ENCODE measurements at places on chromosomes 6 and 20.

- no peak overlapping the region for H3K4me3 ChIP-seq
- H3K36me3 ChIP-seq = no peaks in the 10 kb centered on the region
- H3K27me3 ChIP-seq = no peaks in the 10 kb centered on the region
- no peaks in the 10 kb centered on the region for H3K4me1 ChIP-seq
Observed at GRCh38 chr20:13430346-13431002, 208.3 kb downstream of the TASP1 start.

DNA sequence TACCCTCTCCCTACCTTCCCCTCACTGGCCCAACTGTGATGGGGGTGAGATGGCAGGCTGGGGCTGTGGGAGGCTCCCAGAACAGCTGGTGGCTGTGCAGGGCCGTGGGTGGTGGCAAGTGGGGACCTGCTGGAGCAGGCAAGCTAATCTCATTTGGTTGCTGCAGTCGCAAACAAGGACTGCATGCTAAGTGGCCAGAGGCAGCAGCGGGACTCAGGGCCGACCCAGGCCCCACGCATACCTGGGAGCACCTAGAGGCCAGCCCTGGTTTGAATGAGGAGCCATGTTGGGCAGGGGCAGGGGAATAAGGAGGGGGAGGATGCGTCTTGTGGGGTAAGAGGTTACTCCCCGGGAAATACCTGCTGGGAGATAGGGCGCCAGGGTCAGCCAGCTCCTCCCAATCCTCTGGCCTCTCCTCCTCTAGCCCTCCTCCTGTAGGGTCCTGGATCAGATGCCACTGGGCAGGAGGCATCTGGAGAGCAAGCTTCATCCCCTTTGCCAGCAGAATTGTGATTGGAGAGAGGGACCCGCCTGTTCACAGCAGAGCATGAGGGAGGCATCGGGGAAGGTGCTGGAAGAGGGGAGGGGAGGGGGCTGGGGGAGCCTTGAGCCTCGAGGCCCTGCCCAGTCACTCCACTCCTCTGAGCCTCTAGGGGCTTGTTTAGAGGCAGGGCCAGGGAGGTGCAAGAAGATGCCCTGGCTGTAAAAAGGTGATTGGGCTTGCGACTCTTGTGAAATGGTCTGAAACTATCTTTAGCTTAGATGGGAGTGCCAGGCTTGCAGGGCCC lies 24.3 kb upstream of the CDH22 start:
- no peaks in the 10 kb centered on the region for H3K36me3 ChIP-seq
- peaks cover 46% of the 10 kb centered on the region for H3K27me3 ChIP-seq

- H3K4me1 ChIP-seq = no peaks in the 10 kb centered on the region
- H3K27me3 ChIP-seq = no peaks in the 10 kb centered on the region
- H3K27ac ChIP-seq = no peak overlapping the region
- no peak overlapping the region for H3K4me3 ChIP-seq
Observed at GRCh38 chr20:8330319-8330784, 198.3 kb downstream of the PLCB1 start.

- no peak overlapping the region for H3K27ac ChIP-seq
- H3K36me3 ChIP-seq = no peaks in the 10 kb centered on the region
- H3K27me3 ChIP-seq = no peaks in the 10 kb centered on the region
- no peak overlapping the region for H3K4me3 ChIP-seq
Observed at GRCh38 chr6:112579601-112580000, 232.5 kb downstream of the RFPL4B start.

- no peak for DNase-seq
- H3K27ac ChIP-seq = no peak overlapping the region
- no peak overlapping the region for H3K4me3 ChIP-seq
- no peaks in the 10 kb centered on the region for H3K27me3 ChIP-seq
- H3K36me3 ChIP-seq = no peaks in the 10 kb centered on the region
Observed at GRCh38 chr6:41399424-41399823, 64.0 kb downstream of the NCR2 start.

DNA sequence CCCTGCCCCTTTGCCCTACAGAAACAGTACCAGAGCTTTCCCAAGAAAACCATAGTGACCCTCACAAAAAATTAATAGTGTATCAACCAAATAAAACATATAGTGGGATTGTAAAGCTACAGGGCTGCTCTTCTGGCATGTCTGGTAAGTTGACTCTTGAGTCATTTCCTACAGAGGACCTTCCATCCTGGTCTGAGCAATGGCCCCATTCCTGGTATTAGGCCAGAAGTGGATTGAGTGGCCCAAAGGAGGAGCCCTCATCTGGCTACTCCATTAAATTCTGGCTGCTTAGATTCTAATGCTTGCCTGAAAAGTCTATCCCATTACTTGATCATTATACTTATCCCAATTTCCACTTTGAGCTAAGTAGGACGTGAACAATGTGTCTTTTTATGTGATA lies 150.9 kb upstream of the HMGN3 start:
- no peak overlapping the region for H3K4me3 ChIP-seq
- H3K4me1 ChIP-seq = peaks cover 2% of the 10 kb centered on the region
- no peaks in the 10 kb centered on the region for H3K27me3 ChIP-seq
- no peaks in the 10 kb centered on the region for H3K36me3 ChIP-seq

GRCh38 chr6:17730078-17730704 lies 23.5 kb upstream of the NUP153 start:
- no peaks in the 10 kb centered on the region for H3K27me3 ChIP-seq
- no peaks in the 10 kb centered on the region for H3K36me3 ChIP-seq
- no peak overlapping the region for H3K27ac ChIP-seq
- no peaks in the 10 kb centered on the region for H3K4me1 ChIP-seq
- DNase-seq = peak; percentile 13

GRCh38 chr20:52847029-52847660 lies 125.0 kb upstream of the TSHZ2 start:
- no peak overlapping the region for H3K4me3 ChIP-seq
- no peak overlapping the region for H3K27ac ChIP-seq
- H3K27me3 ChIP-seq = no peaks in the 10 kb centered on the region
- DNase-seq = no peak
- no peaks in the 10 kb centered on the region for H3K4me1 ChIP-seq

- peak overlapping the region; percentile 24 for H3K27ac ChIP-seq
- H3K36me3 ChIP-seq = peaks cover 50% of the 10 kb centered on the region
- no peak overlapping the region for H3K4me3 ChIP-seq
- no peak for DNase-seq
Observed at GRCh38 chr6:57097596-57097995, 7.6 kb downstream of the ZNF451 start.

- no peaks in the 10 kb centered on the region for H3K27me3 ChIP-seq
- DNase-seq = no peak
- H3K4me3 ChIP-seq = no peak overlapping the region
- peak overlapping the region; percentile 99 for H3K27ac ChIP-seq
- peaks cover 35% of the 10 kb centered on the region for H3K4me1 ChIP-seq
Observed at GRCh38 chr6:24743944-24744335, 25.0 kb upstream of the C6orf62 start.

DNA sequence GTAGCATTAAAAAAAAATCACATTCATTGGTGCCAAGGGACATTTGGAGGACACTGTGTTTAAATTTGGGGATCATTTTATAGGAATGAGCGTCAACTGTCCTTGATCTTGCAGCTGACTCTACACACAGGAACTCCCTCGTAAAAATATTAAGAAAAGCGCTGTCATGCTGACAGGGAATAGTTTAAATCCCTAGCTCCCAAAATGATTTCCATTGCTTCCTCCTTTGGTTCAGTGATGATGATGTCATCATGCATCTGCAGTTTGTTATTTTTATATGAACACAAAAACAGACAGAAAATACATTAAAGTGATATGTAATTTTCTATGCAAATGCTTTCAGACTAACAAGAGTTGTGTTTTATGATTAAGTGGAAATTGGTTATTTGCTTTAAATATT lies 275.6 kb downstream of the BTBD9 start:
- H3K27ac ChIP-seq = peak overlapping the region; percentile 50
- no peaks in the 10 kb centered on the region for H3K36me3 ChIP-seq
- DNase-seq = peak; percentile 89
- H3K4me1 ChIP-seq = peaks cover 12% of the 10 kb centered on the region

GRCh38 chr20:35199740-35200139 lies 26.8 kb upstream of the MMP24 start:
- DNase-seq = no peak
- peaks cover 10% of the 10 kb centered on the region for H3K4me1 ChIP-seq
- H3K36me3 ChIP-seq = no peaks in the 10 kb centered on the region
- no peaks in the 10 kb centered on the region for H3K27me3 ChIP-seq

- H3K27ac ChIP-seq = no peak overlapping the region
- DNase-seq = no peak
- no peaks in the 10 kb centered on the region for H3K36me3 ChIP-seq
- no peaks in the 10 kb centered on the region for H3K27me3 ChIP-seq
- H3K4me1 ChIP-seq = peaks cover 12% of the 10 kb centered on the region
Observed at GRCh38 chr6:71228461-71229041, 60.1 kb upstream of the OGFRL1 start.

- peak; percentile 99 for DNase-seq
- no peak overlapping the region for H3K27ac ChIP-seq
- no peaks in the 10 kb centered on the region for H3K36me3 ChIP-seq
- H3K4me3 ChIP-seq = peak overlapping the region; percentile 30
- H3K4me1 ChIP-seq = no peaks in the 10 kb centered on the region
Observed at GRCh38 chr6:34154668-34155447, 9.0 kb upstream of the GRM4 start.

DNA sequence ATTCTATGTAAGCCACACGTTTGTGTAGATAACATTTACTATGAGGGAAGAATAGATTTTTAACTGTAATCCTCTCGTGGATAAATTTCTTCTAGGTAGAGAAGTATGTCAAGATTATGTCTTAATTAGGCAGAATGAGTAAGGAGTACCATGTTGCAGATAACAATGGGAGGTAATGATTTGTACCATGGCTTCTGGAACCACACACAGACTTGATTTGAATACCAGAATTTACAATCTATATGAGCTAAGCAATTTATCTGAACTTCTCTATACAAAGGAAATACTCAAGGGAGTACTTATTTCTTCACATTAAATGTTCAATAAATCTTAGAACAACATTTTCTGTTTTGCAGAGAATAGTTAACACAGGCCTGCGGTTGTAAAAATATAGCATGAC lies 51.5 kb downstream of the RPS12 start:
- H3K4me1 ChIP-seq = no peaks in the 10 kb centered on the region
- no peak overlapping the region for H3K4me3 ChIP-seq
- H3K27me3 ChIP-seq = no peaks in the 10 kb centered on the region
- DNase-seq = no peak

DNA sequence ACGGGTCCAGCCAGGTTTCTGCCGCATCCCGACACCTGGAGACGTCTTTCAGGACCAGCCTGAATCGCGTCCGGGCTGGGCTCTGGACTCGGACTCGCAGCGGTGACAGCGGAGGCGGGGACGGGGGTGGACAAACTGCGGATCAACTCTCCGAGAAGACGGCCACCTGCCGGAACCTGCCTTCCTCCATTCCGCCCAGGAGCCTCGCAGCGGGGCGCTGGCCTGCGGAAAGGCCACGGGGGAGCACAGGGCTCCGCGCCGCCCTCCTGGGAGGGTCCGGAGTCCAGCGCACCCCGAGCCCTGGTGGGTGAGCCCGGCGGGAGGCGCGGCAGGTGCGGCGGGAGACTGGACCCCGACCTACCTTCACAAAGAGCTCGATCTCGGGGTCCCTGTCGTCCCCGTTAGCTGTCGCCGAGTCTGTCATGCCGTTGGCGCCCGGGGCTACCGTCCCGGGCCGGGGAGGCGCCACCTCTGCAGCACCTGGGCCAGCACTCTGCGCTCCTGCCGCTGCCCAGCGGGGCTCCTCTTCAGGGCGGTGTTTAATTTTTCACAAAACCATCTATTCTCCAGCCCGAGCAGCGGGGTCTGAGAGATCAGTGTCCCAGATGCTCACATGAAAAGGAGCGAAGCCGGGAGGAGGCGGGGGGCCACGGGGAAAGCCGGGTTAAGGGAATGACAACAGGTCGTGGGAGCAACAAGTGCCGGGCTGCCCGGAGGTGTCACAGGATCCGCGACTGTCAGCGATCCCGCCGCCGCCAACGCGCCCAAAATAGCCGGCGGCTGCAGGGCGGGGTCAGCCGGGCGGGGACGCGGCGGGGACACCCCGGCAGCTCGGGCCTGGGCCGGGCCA lies at the start of gene CLIC5:
TSS of gene CLIC5 (minus strand) at position 742 of the 850 bp plus-strand sequence. CDS start at position 424, 318 bp downstream.
- no peaks in the 10 kb centered on the region for H3K4me1 ChIP-seq
- H3K27ac ChIP-seq = no peak within 1 kb of the TSS
- no peaks in the 10 kb centered on the region for H3K36me3 ChIP-seq
- H3K27me3 ChIP-seq = peaks cover 52% of the 10 kb centered on the region
- peak; percentile 77 for DNase-seq
- peak within 1 kb of the TSS; percentile 23 for H3K4me3 ChIP-seq

GRCh38 chr6:125325586-125325985 lies 23.8 kb upstream of the HDDC2 start:
- no peak for DNase-seq
- no peaks in the 10 kb centered on the region for H3K36me3 ChIP-seq
- H3K4me1 ChIP-seq = no peaks in the 10 kb centered on the region
- no peak overlapping the region for H3K4me3 ChIP-seq

- no peak overlapping the region for H3K4me3 ChIP-seq
- H3K36me3 ChIP-seq = no peaks in the 10 kb centered on the region
- H3K4me1 ChIP-seq = no peaks in the 10 kb centered on the region
- no peak for DNase-seq
- no peaks in the 10 kb centered on the region for H3K27me3 ChIP-seq
Observed at GRCh38 chr6:42390228-42390934, 61.3 kb downstream of the TRERF1 start.

GRCh38 chr6:4174042-4174441 lies 38.7 kb upstream of the ECI2 start:
- H3K27me3 ChIP-seq = peaks cover 10% of the 10 kb centered on the region
- peaks cover 3% of the 10 kb centered on the region for H3K4me1 ChIP-seq
- H3K27ac ChIP-seq = no peak overlapping the region
- H3K36me3 ChIP-seq = no peaks in the 10 kb centered on the region

DNA sequence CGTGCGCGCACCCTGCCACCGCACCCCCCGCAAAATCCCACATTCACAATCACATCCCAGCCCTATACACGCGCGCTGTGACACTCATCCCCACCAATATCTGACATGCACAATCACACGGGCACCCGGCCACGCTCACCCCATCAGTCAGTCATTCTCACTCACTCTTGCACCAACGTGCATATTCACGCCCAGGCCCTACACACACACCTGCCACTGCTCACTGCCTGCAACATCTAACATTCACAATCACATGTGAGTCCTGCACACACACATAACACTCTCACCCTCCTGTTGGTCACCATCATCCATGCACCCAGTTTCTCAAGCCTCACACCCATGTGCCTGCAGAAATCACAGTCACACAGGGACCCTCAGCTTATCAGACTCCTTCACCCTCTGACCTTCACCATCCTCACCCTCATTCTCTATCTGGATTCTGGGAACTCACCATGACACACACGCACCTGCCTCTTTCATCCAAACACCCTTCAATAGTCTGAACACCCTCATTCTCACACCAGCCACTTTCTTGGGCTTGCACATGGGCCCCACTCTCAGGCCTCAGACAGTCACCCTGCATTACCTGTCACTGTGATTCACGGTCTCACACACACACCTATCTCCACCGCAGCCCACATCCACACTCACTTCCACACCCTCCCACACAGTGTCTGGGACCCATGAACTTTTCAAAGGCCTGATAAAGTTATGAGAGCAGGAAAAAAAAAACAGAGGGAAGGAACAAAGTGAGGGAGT lies 748 bp upstream of the ATP9A start:
- H3K4me1 ChIP-seq = no peaks in the 10 kb centered on the region
- no peak overlapping the region for H3K27ac ChIP-seq
- DNase-seq = no peak
